ENCODE measurements at places on chromosomes 1 and 21.
A peak's percentile ranks its signal among the peaks of the same experiment; 100 is the strongest.

DNA sequence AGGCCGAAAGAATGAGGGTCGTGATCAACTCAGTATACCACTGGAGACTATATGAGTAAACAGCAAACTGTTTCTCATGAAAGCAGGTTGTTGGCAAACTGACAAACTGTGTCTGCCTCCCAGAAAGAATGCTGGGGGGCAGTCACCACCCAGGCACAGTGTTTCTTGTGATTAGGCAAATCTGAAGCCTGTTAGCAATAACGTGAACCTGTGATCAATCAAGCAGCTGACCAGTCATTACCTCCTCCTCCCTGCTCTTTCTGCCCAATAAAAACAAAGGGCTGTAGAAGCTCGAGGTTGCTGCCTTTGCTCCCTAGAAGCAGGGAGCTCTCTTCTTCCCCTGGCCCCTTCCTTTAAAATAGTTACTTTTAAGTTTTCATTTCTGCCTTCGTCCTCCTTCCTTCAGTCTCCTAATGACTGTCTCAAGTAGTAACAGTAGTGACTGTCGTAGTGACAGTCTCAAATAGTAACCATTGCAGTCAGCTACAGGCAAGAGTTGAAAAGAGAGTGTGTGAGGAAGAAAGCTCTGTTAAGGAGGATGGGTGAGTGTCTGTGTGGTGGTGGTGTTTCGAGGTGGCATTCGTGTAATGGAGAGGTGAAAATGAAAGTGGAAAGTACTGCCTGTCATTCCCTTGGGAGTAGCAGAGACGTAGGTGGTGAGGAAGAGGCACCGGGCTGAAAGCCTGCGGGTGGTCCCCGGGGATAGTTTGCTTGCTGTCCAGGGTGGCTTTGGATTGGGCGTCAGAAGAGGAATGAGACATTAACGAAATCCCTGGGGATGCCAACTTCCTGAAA lies 14.5 kb downstream of the HHAT start:
- no peaks in the 10 kb centered on the region for H3K27me3 ChIP-seq
- peak; percentile 56 for DNase-seq
- no peaks in the 10 kb centered on the region for H3K4me1 ChIP-seq
- no peaks in the 10 kb centered on the region for H3K36me3 ChIP-seq

GRCh38 chr21:24729568-24729967 lies 877.7 kb downstream of the MRPL39 start:
- no peak overlapping the region for H3K27ac ChIP-seq
- no peak overlapping the region for H3K4me3 ChIP-seq
- DNase-seq = no peak
- H3K36me3 ChIP-seq = no peaks in the 10 kb centered on the region
- H3K4me1 ChIP-seq = no peaks in the 10 kb centered on the region

GRCh38 chr1:34370748-34371147 lies 194.0 kb downstream of the C1orf94 start:
- no peaks in the 10 kb centered on the region for H3K36me3 ChIP-seq
- H3K27ac ChIP-seq = no peak overlapping the region
- H3K4me1 ChIP-seq = no peaks in the 10 kb centered on the region
- no peak overlapping the region for H3K4me3 ChIP-seq

GRCh38 chr1:158946785-158947184 lies 15.4 kb downstream of the PYHIN1 start:
- H3K27me3 ChIP-seq = no peaks in the 10 kb centered on the region
- no peak overlapping the region for H3K27ac ChIP-seq

- no peak overlapping the region for H3K4me3 ChIP-seq
- peaks cover 3% of the 10 kb centered on the region for H3K27me3 ChIP-seq
- no peaks in the 10 kb centered on the region for H3K36me3 ChIP-seq
Measured at GRCh38 chr1:28115267-28115666, 26.9 kb upstream of the EYA3 start.

GRCh38 chr1:18883636-18884418 lies 18.5 kb downstream of the ALDH4A1 start:
- H3K4me3 ChIP-seq = no peak overlapping the region
- no peak overlapping the region for H3K27ac ChIP-seq
- no peaks in the 10 kb centered on the region for H3K27me3 ChIP-seq
- peak; percentile 92 for DNase-seq

GRCh38 chr21:37375866-37376574 lies 9.4 kb downstream of the DYRK1A start:
- H3K36me3 ChIP-seq = no peaks in the 10 kb centered on the region
- DNase-seq = no peak
- H3K4me3 ChIP-seq = no peak overlapping the region
- H3K27me3 ChIP-seq = no peaks in the 10 kb centered on the region
- peaks cover 69% of the 10 kb centered on the region for H3K4me1 ChIP-seq

DNA sequence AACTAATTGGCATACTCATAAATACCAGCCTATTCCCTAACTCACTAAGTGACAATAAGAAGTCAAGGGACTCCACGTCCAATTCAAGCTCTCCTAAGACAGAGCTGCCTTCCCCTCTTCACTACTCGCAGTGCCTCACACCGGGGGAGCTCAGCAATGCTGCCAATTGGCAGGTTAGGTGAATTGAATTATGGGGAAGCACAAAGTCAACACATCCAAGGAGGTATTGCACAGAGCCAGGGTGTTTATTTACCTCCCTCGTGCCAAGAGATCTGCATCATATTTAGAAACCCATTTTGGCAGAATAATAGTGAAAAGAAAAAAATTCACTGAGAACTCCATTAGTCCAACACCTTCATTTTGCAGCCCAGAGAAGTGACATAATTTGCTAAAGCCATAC lies 20.4 kb upstream of the TNR start:
- no peaks in the 10 kb centered on the region for H3K4me1 ChIP-seq
- DNase-seq = no peak
- no peaks in the 10 kb centered on the region for H3K36me3 ChIP-seq

- DNase-seq = no peak
- H3K4me1 ChIP-seq = peaks cover 48% of the 10 kb centered on the region
- H3K27me3 ChIP-seq = no peaks in the 10 kb centered on the region
- no peak overlapping the region for H3K27ac ChIP-seq
- H3K36me3 ChIP-seq = no peaks in the 10 kb centered on the region
Measured at GRCh38 chr1:66253330-66253921, 280.5 kb upstream of the SGIP1 start.

DNA sequence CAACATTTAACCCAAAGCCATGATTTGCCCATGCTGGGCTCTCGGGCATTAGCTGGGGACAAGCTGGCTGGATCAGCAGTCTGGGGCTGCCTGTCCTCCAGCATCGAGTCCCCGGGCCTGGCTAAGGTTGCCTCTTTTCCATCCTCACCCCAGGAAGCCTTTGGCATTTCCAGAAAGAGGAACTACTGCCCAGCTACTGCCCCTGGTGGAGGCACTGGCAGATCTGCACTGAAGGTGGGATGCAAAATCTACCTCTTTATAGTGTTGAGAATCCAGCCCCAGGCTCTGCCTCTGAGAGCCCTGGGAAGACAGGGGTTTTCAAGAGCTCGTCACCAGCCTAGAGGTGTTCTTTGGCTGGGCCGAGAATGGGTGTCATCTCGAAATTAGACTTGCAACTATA lies 635.9 kb downstream of the MATN1 start:
- H3K36me3 ChIP-seq = peaks cover 2% of the 10 kb centered on the region
- no peak overlapping the region for H3K27ac ChIP-seq
- no peak overlapping the region for H3K4me3 ChIP-seq
- no peak for DNase-seq
- peaks cover 42% of the 10 kb centered on the region for H3K4me1 ChIP-seq
- H3K27me3 ChIP-seq = peaks cover 6% of the 10 kb centered on the region

GRCh38 chr1:30882678-30883388 lies 25.7 kb downstream of the SDC3 start:
- DNase-seq = no peak
- H3K27ac ChIP-seq = no peak overlapping the region
- no peaks in the 10 kb centered on the region for H3K36me3 ChIP-seq
- no peaks in the 10 kb centered on the region for H3K27me3 ChIP-seq
- peaks cover 13% of the 10 kb centered on the region for H3K4me1 ChIP-seq
- H3K4me3 ChIP-seq = no peak overlapping the region

GRCh38 chr1:51729824-51730301 lies 113.0 kb downstream of the OSBPL9 start:
- peak; percentile 87 for DNase-seq
- peak overlapping the region; percentile 85 for H3K27ac ChIP-seq
- peaks cover 2% of the 10 kb centered on the region for H3K36me3 ChIP-seq
- H3K4me1 ChIP-seq = peaks cover 54% of the 10 kb centered on the region

DNA sequence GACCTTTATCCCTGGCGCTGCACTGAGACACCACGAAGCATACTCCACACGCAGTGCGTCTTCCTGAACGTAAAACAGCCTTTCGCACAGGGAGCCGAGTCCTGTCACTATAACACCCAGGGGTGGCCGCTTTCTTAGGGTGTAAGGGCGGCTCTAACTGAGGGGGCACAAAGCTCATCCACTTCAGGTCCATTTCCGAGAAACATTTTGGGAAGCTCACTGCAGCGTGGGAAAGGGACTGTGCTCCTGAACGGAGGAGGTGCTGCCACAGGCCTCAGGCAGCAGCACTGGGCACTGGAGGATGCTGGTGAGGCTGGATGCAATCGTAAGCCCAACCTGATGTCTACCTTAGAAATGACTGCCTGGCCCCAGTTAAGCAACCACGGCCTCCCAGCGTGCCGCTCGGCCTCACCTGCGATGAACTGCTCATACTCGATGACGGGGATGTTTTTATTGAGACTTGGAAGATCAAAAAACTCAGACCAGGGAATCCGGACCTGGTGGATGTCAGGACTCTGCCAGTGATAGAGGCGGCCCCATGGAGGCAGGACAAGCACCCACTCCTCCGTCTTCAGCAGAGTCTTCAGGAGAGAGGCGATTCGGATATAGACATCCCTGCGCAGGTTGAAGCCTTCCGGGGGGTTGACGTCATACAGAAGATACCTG lies 2.3 kb downstream of the POFUT2 start:
- H3K27me3 ChIP-seq = no peaks in the 10 kb centered on the region
- H3K4me1 ChIP-seq = peaks cover 24% of the 10 kb centered on the region
- DNase-seq = peak; percentile 75
- no peak overlapping the region for H3K27ac ChIP-seq

DNA sequence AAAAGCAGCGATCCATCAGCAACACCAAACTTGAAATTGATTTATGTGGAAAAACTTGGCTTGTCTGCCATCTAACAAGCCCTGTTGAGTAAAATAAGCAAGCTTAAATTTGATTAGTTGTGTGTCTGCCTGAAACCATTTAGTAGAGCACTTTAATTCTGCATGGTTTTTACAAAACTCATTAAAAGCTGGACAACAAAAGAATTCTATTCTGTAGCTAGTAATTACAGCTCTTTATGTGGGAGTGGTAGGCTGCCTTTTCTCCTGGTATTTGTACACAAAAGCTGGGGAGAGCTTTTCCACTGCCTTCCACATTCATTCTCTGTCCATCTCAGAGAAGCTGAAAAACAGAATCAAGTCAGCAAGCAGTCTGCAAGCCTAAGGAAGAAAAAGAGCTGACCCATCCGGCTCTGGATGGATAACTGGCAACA lies 1.7 kb downstream of the ETS2 start:
- H3K27me3 ChIP-seq = no peaks in the 10 kb centered on the region
- H3K36me3 ChIP-seq = peaks cover 16% of the 10 kb centered on the region
- peaks cover 45% of the 10 kb centered on the region for H3K4me1 ChIP-seq
- peak overlapping the region; percentile 81 for H3K27ac ChIP-seq
- peak overlapping the region; percentile 90 for H3K4me3 ChIP-seq

DNA sequence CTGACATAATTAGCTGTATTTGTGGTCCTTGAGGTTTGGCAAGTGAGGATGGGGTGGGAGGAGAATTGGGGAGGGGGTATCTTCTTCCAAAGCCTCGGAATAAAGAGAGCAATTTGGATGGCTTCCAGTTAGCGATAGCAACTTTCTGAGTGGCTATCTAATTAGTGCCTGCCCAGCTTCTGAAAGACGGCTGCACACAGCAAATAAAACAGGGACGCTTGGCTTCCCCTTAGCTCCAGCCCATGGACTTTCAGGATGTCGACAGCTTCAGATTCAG lies 31.1 kb downstream of the KLHDC7A start:
- H3K4me1 ChIP-seq = no peaks in the 10 kb centered on the region
- no peak overlapping the region for H3K4me3 ChIP-seq
- H3K36me3 ChIP-seq = no peaks in the 10 kb centered on the region
- no peak for DNase-seq
- no peaks in the 10 kb centered on the region for H3K27me3 ChIP-seq

DNA sequence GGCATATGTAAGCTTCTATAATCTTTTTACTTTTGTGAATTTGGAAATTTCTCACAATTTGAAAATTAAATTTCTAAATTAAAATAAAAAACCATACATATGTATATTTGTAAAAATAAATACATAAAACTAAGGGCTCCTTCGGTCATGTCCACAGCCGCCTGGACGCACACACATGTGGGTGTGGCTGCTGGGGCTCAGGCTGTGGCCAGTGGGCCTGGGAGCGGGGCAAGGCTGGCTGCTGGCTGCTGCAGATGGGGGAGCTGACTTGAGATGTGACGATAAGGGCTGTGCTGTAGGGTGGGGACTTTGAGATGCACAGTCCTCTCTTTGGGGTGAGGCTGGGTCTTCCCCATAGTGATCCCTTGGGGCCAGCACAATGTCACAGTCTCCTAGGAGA lies 4.8 kb downstream of the RER1 start:
- DNase-seq = no peak
- peaks cover 26% of the 10 kb centered on the region for H3K36me3 ChIP-seq
- H3K27ac ChIP-seq = no peak overlapping the region
- peaks cover 22% of the 10 kb centered on the region for H3K4me1 ChIP-seq
- H3K4me3 ChIP-seq = no peak overlapping the region

DNA sequence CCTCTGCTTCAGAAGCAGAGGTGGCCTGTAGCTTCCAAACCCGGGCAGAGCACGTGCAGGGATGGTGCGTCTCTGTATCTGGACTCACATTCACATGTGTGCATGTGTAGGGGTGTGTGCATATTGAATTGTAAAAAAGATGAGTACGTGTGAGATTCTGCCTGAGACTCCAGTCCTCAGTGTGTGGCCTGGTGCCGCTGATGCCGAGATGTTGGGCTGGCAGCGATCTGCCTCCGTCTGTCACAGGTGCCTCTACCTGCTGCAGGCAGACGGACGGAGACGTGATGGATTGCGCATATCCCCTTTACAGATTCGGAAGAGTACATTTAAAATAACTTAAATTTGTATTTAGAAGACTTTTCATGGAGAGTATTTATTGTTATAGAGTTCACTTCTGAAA lies 53.6 kb downstream of the ADARB1 start:
- no peak for DNase-seq
- H3K4me3 ChIP-seq = no peak overlapping the region
- peaks cover 13% of the 10 kb centered on the region for H3K36me3 ChIP-seq
- no peaks in the 10 kb centered on the region for H3K27me3 ChIP-seq

All from osteocyte (in vitro differentiated cells).